GM04504 (cell line): ENCODE measurements at places on chromosomes 2 and 18.

DNA sequence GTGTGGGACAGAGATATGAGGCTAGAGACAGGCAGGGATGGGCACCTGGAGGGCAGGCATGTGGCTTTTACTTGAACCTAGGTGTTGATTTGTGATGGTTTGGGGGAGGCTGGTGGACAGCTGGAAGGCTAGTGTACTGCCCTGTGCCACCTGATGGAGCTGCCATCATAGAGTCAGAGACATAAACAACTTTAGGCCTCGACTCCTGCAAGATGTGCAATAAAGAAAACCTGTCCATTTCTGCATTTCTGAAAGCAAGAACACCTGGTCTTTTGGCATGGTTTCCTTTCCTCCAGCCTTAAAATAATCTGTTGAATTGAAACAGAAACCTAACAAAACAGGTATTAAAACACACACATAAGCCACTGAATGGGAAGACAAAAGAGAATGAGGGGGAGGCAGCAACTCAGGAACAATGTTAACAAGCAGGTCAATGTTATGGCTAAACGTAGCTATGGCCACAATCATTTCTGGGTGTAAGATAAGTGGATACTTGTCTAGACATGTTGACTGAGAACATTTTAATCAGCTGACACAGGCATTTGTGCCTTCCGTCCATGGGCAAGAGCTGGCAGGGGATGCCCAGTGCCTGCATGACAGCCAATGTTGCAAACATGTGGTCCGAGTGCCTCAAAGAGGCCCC, 87.8 kb downstream of the KCTD1 start:
- DNase-seq = no peak

DNA sequence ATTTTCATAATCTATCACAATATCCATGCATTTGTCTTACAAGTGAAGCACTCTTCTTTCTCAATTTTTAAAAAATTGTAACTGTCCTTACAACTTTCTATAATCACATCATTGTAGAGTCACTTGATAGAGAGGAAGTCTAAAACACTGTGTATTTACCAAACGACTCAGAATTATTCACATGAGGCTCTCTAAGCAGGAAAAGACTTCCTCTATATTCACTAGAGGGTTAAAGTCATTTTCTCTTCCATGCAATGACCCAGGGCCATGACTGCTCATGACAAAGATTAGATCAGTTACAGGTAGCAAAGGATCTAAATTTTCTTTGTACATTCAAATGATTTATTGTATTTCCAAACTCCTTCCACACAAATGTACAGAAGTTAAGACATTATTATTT, 9.0 kb upstream of the SLC1A4 start:
- DNase-seq = no peak

- no peak for DNase-seq
Measured at GRCh38 chr18:2981212-2981728, 31.7 kb downstream of the LPIN2 start.

- DNase-seq = no peak
Measured at GRCh38 chr2:39479696-39480095, 42.6 kb upstream of the MAP4K3 start.

DNA sequence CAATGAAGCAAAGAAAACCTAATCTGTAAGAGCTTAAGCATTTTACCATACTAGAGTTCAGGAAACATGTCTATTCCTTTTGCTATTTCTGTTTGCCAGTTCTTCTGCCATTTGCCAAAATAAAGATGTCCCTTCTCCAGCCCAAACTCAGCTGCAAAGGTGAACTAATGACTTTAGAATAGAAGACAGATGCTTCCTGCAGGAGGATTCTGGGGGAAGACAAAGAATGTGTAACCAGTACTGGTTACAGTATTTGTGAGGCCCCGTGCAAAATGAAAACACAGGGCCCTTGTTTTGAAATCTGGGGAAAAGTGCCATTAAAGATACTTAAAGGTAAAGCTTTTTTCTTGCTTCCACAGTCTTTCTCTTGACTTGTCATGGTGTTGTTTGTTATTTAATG, 34.3 kb upstream of the MTX2 start:
- DNase-seq = no peak

DNA sequence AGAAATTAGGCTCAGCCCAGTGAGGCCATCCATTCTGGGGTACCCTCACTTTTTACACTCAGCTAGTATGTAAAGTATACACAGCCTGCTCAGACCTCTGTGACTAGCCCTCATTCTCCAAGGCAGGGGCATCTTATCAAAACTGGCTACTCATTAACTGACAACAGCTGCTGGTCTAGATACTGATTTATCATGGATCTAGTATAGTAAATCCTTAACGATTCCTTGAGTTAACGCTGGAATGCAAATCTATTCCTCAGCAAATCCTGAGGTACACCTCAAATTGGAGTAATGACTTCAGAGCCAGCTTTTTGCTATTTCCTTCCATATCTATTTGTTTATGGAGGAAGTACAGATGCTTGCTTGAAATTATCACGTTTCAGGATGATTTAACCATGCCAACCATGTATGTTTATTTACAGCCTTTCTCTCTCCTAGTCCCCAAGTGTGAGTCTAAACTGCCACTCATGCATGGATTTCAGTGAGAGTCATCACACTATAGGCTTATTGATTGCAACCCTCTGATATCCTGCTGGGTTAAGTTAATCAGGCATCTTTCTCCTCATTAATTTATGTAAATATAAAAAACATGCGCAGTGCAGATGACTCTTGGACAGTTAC, 70.2 kb upstream of the DOK6 start:
- DNase-seq = no peak

DNA sequence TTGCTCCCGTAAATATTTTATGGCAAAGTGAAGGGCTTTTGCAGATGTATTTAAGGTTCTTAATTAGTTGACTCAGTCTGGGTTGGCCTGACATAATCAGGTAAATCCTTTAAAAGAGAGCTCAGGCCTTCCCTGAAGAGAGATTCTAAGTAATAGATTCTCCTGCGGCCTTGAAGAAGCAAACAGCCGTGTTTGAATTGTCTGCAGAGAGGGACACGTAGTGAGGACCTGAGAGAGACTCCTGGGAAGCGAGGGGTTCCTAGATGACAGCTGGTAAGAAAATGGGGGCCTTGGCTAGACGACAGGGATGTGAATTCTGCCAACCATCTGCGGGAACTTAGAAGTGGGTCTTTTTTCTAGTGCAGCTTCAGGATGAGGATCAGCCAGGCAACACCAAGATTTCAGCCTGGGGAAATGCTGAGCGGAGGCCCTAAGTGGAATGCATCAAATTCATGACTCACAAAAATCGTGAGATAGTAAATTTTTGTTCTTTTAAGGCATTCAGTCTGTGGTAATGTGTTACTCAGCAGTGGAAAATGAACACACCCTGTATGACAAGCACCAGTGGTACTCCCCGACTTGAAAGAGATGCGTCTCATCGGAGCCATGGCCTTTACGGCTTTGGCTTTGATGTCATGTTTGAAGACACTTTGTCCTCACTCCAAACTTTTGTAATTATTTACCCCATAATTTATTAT, 62.1 kb upstream of the SMIM21 start:
- DNase-seq = peak; percentile 86

DNA sequence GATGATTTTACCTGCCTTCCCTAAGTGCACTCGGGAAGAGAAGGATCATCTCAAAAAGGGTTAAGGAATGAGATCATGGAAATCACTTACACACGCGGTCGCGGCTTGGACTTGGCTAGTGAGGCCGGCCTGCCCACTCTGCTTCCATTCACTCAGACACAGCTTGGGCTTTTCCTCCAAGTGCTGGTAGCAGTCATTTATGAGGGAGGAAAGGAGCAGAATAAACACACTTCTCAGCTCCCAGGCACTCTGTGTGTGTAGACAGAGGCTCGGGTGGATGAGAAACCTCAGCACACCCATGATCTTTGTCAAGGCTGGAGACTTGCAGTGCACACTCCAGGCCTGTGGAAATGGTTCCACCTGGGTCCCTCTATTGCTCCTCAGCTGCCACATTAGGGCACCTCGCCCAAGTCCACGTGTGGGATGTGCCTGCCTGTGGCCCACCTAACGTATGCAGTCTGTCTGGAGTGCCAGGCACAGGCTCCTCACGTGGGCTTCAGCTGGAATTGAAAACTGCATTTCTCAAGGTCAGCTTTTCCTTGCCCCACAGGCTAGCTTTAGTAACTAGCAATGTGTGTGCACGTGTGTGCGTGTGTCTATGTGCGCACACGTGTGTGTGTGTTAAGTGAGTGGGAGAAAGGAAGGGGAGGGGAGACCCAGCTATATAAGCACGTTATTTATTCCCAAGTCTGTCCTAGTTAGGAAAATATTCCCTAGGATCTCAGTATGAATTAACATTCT, 288.4 kb downstream of the SOX11 start:
- no peak for DNase-seq

DNA sequence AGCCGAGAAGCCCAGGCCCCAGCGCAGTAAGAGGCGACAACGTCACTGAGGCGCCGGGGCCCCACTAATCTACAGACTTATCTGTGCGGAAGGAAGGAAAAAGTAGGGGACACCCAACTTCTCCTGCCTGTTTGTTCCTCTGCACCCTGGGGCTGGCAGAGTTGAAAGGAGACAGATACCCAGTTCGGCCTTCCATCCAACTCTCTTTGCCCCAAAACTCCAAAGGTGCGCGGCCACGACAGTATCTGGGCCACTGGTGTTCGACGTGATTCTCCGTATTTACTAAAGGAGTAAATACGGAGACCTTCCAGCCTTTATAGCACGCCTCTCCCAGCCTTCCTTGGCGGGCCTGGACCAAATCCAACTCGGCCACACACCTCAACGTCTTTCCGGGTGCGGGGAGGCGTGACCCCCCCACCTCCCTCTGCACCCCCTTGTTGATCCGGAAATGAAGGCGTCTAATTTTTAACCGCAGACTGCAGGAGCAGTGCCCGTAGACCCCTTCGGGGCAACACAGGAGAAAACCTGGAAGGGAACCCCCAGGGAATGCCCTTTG, 1.6 kb downstream of the SMAD7 start:
- no peak for DNase-seq

DNA sequence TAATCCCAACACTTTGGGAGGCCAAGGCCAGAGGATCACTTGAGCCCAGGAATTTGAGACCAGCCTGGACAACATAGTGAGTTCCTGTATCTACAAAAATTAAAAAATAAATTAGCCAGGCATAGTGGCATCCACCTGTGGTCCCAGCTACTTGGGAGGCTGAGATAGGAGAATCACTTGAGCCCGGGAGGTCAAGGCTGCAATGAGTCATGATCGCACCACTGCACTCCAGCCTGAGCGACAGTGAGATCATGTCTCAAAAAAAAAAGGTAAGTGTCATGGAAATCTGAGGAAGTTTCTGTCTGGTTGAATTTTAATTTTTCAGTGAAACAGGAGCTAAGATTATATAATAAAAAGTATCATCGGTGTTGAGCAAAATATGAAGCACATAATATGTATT, 2.5 kb upstream of the C2orf15 start:
- no peak for DNase-seq

GRCh38 chr2:28915939-28916338, 21.5 kb downstream of the WDR43 start:
- DNase-seq = no peak
